ENCODE measurements at places on chromosomes 4 and X.

DNA sequence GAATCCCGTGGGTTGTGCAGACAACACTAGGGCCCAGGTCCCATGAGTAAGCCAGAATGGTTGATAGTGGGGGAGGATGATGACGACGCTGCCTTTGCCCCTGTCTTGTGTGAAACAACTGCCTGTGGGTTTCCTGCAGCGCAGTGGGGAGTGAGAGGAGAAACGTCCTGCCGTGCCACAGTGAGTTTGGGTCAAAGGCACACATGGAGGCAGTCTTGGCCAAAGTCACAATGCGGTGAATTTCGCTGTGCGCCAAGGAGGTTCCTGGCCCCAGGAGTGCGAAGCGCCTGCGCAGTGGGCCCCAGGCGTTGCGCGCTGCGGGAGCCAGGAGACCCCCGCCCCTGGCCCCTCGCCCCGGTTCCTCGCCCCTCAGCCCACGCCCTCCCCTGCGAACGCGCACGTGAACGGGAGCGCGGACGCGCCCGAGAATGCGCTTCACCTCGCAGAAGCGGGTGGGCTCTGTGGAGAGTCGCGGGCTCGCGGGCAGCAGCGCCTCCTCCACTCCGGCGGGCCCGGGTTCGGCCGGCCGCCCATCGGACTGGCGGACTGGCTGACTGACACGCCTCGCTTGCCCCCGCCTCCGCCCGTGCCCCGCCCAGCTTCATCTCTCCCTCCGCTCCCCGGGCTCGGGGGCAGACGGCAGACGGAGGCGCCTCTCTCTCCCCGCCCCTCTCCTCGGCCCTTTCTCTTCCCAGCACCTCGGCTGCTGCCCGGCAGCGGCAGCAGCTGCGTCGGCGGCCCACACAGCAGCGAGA is at the start of gene NUDT10:
NUDT10 (plus strand) TSS at position 635 of the 755 bp plus-strand sequence. CDS start 144 bp downstream, outside the sequence.
- DNase-seq: no peak

DNA sequence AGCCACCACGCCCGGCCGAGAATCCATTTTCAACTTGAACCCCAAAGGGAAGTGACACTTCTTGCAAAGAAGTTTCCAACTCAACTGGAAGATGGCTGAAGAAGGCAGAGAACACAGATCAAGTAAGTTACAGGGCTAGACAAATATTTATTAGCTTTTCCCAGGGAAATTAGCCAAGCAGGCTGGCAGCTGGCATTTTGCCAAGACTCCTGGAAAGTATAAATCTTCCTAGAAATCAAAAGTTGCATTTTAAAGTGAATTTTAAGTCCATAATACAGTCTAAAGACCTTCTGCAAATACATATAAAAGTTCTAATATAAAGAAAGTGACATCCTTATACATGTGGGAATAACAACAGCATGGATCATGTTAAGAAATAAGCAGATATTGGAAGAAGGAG is 3.4 kb upstream of the MRPL1 start:
- DNase-seq: no peak

GRCh38 chr4:114136069-114136468 is 156.6 kb upstream of the ARSJ start:
- DNase-seq: no peak

DNA sequence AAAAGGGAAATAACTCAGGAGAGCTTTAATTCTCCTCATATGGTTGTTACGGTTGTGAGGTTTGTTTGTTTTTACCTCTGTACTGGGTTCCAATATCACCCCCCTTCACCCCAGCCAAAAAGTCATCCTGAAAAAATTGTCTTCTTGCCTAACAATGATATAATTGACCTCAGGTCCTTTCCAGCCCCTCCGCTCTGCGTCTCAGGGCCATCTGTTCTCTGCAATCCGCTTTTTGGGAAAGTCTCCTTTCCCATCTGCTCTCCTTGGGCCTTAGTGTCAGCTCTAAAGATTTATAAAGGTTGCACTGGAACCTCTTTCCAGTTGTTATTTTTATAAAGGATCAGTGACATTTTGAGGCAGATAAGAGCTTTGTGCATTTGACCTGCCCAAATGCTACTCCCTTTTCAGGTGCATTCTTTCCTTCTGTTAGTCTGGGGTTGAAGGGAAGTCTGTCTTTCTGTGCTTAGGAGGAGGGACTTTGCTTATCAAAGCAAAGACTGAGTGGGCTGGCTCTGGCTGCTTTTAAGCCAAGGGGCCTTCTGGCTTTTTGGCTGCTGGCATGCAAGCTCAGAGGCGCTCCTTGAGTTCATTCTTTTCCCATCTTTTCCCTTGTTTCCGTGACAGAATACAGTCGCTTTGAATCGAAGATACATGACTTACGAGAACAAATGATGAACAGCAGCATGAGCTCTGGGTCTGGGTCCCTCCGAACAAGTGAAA is 34.1 kb downstream of the DLG3 start:
- DNase-seq: no peak

GRCh38 chr4:53039741-53040458 is 177.8 kb downstream of the RASL11B start:
- no peak for DNase-seq

GRCh38 chr4:42320822-42321388 is 76.4 kb upstream of the SHISA3 start:
- DNase-seq: no peak

DNA sequence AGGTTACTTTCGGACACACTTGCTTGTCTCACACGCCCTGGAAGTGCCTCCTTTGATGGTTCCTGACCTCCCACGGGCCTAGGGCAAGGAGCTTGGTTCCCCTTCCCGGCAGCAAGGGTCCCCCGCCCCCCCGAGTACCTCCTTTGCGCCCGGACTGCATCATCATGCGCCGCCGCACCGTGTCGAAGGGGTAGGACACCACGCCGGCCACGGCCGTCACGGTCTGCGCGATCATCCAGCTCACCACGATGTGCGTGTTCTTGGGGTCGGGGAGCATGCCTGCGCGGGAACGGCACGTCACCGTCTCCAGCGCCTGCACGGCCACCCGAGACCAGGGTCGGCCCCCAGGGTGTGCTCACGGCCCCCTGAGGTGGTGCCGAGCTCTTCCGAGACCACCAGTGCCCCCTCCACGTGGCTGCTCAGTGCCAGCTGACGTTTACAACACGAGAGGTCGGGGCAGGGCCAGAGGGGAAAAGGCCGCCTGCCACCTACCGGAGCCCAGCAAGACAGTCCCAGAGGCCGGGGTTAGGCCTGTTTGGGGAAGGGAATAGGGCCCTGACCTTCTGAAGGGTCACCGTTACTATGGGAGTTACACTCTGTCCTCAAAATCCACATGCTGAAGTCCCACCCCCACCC is 4.7 kb downstream of the SLC25A6 start:
- no peak for DNase-seq

DNA sequence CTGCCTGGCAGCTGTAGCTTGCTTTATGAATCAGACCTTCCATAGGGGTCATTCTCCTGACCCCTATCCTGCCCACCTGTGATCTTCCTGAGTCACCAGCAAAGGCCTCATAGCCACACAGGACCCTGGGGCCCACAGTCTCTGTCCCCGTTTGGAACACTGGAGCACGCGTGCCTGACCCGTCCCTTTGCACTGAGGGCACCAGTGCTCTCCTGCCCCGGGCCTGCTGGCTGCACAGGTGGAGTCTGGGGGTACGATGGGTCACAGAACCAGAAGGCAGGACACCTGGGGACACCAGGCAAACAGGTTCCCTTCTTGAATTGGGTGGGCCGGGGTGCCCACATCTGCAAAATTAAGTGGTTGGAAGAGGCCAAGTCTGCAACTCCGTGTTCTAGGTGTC is 97.2 kb downstream of the CPZ start:
- no peak for DNase-seq

DNA sequence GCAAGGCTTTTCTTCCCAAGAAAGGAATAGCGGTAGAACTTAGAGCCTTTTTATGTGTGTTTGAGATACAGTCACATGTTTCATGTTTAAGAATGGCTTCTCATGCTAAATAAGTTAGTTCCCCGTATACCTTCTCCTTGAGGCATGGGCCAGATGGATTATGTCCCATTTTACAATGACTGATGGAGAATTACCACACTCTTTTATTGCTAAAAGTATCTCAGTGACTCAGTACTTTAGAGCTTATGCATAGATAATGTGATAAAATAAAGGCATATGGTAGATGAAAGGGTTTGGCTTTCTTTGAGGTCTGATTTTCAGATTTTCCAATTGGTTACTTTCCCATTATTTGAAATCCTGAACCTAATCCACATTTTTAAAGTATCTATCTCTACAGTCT is 121.8 kb upstream of the BMPR1B start:
- DNase-seq: no peak

GRCh38 chrX:44039556-44039955 is 66.4 kb upstream of the NDP start:
- no peak for DNase-seq

GRCh38 chr4:3703677-3704521 is 62.3 kb upstream of the ADRA2C start:
- no peak for DNase-seq

- no peak for DNase-seq
These were observed 26.0 kb downstream of the KIT start for GRCh38 chr4:54683616-54684346.

DNA sequence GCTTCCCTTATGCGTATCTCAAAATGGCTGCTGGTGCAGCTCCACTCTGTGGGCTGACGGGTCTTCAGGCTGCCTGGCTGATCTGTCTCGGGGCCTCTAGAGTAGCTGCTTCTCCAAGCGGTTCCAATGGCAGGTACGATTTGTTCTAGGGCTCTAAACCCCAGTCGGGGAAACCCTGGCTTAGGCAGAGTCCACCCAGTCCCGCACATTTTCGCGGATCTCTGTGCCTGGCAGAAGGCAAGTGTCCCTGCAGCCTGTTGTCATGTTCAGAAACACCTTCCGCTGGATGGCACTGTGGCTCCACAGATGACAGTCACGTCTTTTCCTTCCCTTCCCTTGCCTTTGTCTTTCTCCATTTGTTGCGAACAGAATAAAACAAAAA is 54.4 kb downstream of the NBDY start:
- no peak for DNase-seq

DNA sequence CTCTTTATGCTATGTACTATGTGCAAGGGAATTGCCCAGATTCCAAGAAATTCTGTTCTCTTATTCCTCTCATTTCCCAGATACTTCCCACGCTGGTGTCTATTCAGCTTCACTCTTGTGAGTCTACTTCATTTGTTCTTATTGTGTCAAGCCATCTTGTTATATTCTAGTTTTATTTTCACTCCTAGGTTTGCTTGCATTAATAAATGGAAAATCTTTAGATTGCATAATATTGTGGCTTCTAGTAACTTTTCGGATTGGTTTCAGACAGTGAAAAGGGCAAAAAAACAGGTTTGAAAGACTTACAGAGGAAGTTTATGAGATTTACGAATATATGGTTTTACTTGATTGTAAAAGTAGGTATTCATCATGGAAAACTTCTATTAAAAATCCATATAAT is 128.4 kb downstream of the BTC start:
- no peak for DNase-seq

DNA sequence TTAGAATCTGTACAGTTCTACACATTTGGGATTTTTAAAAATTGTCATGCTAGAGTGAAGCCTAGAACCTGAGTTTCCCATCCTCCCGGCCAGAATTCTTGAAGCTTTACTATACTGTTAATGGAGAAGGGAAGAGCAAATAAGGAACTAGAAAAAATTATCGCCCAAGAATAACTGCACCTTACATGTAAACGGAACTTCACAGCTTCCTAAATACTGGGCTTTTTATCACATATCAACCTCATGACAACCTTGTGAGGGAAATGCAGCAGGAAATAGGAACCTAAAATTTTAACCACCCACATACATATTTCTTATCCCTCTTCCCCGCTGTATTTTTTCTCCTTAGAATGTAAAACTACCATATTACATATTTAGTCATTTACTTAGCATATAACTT is 19.3 kb downstream of the ARHGEF9 start:
- DNase-seq: no peak

DNA sequence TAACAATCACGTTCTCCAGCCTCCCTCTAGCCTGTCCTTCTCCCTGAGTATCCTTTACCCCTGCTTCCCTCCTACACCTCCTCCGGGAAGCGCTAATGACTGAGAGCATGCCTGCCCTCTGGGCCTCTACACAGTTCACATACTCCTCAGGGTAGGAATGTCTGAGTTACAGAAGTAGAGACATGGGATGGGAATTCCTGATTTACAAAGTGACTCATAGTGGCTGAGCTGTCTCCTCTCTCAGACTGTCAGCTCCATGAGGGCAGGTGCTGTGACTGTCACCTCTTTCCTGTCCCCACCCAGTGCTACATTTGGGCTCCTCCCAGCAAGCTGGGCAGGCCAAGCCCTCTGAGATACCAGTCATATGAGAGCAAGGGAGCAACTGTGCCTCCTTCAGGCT is 2.6 kb downstream of the LAS1L start:
- DNase-seq: no peak

GRCh38 chr4:38020386-38020785 is 60.2 kb downstream of the PTTG2 start:
- DNase-seq: no peak

DNA sequence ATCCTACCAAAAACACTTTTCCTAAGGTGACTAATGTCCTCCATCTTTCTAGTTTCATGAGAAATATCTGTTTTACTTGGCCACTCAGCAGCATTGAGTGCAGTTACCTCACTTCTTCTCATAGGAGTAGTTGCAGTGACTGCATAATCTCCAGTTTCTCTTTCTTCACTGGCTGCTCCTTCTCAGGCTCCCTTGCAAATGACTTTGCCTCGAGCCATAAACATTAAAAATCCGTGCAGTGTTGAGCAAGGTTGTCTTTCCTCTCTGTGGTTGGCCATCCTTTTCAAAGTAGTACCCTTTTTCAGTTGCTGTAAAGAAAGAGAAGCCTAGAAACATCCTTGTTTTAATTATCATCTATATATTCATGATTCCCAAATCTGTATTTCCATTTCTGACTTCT is 10.2 kb upstream of the PRKG2 start:
- no peak for DNase-seq

GRCh38 chrX:50470103-50471031 is at the start of gene DGKK:
TSS of gene DGKK (minus strand) at chrX:50470825. CDS start at chrX:50470678, 147 bp downstream.
- DNase-seq: no peak

- DNase-seq: no peak
These were observed 103.3 kb downstream of the DCLK2 start for GRCh38 chr4:150181536-150181935.

DNA sequence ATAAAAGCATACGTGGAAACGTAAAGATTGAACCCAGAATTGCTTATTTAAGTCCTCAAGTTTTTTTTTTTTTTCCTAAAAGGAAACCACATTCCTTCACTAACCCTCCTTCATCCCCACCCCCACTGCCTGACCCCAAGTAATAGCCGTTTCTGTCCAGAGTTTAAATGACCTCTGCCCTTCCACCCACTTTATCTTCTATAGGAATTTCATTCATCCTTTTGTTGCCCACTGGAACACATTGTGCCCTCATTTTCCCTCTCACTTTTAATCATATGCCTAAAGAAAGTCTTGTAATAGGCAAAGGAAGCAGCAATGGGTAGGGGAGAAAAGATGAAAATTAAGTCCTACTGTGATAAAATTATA is 62.7 kb downstream of the SH3RF1 start:
- DNase-seq: no peak

DNA sequence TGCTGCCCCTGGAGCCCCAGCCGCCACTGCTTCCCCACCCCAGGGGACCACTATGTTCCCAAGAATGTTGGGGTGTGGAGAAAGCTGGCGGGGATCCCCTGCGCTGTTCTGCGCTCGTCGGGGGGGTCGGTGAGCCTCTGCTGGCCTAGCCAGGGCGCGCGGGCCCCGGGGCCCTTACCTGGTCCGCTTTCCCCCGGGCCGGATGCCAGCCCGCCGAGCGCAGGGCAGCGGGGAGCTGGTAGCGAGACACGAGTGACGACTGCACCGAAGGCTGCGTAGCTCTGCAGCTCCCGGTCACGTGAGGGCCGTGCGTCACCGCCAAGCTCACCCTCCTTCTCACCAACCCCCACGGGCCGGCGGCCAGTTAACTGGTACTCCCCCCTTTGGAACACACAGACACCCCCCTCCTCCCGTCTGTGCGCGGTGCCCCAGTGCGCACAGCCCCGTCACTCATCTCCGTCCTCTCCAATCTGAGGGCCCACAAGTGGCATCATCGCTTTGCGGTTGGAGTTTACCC is at the start of gene BEX1:
BEX1 (minus strand) TSS at position 254 of the 517 bp plus-strand sequence. CDS start 897 bp downstream, outside the sequence.
- peak; percentile 19 for DNase-seq
